Large intestine (tissue), 12 donors: ENCODE measurements at places on chromosomes 7 and 10. TPM values are rescaled to one million over a fixed set of nuclear protein-coding genes. Genes with fewer than 3 reads are reported as not detected.
A peak's percentile ranks its signal among the peaks of the same experiment; 100 is the strongest.

The ANKRD30A gene
- polyA plus RNA-seq: 0.01 TPM

The HECW1 gene
- 0.36 TPM for polyA plus RNA-seq

DNA sequence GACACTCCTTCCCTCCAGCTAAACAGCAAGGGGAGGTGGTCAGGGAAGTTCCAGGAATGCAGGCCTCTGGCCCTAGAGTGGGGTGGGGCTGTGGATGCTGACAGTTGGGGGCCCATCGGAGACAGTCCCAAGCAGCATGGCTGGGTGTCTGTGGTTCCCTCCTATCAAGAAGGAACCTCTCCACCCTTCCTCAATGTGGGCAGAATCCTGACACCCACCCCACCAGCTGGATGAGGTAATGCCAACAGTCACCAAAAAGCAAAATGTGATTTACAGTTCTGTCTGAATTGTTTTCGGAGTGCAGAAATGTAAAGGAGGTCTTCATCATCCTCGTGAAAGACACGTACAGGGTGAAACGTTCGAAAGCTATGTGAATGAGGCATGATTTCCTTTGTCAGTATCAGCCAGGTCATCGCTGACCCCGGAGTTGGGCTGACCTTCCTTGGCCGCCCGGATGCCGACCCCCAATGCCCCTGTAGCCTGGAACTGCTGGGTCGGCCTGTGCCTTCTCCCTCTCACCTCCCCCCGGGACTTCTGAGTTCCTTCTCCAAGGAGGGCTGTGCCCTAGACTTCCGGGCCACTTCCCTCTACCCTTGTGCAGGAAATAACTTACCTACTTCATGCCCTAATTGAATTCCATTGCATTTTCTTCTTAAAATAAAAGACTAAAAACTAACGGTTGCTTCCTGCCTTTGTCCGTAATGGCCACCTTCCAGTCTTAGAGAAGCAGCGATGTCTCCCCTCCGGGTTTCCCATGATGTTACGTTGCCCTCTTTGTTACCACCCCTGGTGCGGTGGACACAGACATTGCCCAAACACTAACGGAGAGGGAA is 24.5 kb downstream of the FOXK1 start:
- DNase-seq: no peak

DNA sequence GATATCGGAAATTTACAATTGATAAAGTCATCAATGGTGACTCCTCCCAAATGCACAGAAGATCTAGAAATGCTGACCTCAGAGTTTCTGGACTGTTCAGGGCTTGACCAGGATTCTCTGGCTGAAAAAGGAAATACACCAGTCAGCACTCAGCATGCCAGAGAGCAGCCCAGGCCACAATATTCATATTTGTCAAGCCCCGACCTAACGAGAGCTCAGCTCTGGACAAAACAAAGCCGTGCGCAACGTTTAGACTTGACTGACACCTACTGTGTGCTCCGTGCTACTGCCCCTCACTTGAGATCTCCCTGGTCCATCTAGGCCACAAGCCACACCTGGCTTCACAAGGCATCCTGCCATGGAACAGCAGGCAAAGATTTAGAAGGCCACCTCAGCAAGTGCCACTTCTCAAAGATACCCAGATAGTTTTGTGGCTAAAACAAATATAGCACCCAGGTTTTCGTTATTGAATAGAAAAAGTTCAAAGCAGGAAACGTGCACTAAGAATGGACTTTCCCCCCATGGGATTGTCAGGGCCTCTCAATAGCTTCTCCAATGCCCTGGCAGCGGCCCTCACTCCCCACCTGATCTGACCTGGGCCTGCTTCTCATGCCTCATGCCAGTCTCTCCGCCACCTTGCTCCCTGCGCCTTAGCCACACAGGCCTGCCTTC is 218.3 kb downstream of the FAM107B start:
- peak; percentile 69 for DNase-seq

The LIPJ gene
- polyA plus RNA-seq: 0.10 TPM

GRCh38 chr10:31694126-31694685 is 234.4 kb downstream of the ARHGAP12 start:
- DNase-seq: no peak

DNA sequence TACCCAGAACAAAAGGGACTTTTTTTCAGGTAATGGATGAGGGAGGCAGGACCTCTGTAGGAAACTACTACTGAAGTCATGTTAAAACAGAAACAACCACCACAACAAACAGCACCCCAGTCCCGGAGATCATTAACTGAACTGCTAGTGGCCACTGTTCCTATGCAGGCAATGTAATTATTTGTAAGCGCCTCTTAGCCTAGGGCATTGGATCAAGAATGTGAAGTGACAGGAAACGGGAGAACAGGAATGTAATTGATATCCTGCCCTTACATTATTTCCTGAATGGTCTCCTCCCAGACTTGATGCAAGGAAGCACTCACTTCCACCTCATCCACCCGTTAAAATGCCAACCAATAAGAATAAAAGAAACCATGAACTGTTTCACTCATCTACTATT is 16.7 kb upstream of the GAD2 start:
- no peak for DNase-seq

DNA sequence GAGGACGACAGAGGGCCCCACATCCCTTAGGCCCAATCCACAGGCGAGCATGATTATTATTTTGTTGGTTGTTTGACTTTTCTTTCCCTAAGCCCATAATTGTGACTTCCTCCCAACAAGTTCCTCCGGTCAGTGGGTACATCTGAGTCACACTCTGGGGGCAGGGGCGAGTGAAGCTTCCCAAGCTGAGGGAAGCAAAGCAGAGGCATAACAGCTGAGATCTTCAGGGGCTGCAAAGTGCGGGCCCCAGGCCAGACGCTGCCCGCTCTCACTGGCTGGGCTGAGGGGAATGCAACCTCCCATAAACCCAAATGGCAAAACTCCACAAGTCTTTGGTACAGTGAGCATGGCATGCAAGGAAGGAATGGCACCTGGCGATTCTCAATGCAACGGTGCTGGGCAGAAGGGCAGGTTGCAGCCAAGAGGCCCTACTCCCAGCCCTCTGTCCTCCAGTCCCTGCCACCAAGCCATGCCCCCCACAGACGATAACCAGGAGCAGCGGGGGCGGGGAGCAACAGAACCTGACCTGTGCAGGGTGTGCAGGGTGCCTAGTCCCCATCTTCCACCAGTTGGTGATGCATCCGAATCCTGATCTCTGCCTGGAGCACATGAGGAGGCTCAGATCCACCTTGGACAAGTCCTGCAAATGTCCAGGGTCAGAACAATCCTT is 25.3 kb downstream of the TNS3 start:
- no peak for DNase-seq

DNA sequence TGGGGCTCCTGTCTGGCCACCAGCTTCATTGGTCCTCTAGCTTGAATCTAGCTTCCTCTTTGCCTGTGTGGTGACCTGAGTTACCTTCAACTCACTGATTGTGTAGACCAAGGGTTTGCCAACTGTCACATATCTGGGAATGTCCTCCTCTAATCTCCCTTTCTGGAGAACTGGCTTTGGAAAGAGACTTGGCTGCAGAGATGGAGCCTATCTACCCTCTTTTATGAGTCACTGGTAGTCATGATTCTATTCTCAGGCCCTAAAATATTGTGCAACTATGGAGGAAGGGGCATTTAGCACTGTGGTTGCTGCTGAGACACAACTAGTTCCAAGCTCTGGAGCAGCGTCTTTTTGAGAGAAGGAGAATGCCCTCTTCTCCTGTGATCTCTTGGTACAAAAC is 691.3 kb downstream of the KCNMA1 start:
- DNase-seq: no peak
